ENCODE measurements at places on chromosomes 4 and X.

- no peak for DNase-seq
These were observed 11.6 kb downstream of the SH3BP2 start for GRCh38 chr4:2804449-2804972.

- DNase-seq = no peak
These were observed 325.7 kb upstream of the GIMD1 start for GRCh38 chr4:106694232-106694631.

DNA sequence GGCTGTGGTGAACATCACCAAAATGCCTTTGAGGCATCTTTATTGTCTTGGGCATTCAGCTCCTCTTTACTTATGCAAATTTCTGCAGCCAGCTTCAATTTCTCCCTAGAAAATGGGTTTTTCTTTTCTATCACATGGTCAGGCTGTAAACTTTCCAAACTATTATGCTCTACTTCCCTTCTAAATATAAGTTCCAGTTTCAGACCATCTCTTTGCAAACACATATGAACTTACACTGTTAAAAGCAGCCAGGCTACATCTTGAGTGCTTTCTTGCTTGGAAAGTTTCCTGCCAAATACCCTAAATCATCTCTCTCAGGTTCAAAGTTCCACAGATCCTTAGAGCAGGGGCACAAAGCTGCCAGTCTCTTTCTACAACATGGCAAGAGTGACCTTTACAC lies 13.2 kb downstream of the SCLT1 start:
- no peak for DNase-seq

- no peak for DNase-seq
These were observed 70.9 kb downstream of the CYTL1 start for GRCh38 chr4:4948370-4948769.

DNA sequence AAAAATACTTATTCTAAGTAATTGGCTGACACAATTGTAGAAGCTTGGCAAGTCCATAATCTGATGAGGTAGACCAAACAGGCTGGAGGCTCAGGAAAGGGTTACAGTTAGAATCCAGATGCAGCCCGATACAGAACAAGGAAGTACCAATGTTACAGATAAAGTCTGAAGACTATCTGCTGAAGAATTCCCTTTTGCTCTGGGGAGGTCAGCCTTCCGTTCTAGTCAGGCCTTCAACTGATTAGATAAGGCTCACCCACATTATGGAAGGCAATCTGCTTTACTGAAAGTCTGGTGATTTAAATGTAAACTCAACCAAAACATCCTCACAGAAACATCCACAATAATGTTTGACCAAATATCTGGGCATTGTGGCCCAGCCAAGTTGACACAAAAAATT lies 7.4 kb upstream of the DYNLT3 start:
- DNase-seq = no peak

DNA sequence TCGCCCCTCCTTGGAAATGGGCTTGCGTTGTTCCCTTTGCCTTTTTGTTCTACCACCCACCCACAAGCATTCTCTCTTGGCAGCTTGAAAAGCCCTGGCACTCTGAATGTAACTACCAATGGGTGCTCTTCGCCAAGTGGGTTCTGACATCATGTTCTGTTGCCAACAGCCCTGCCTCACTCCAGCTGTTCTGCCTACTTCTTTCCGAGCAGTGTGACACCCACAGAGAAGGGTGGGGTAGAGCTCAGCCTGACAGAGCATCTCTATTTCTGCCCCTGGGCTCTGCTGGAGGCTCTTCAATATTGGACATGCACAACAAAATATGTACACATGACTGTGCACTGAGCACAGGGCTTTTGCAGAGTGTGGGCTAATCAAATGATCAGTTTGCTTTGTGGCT lies 15.6 kb upstream of the EXOSC9 start:
- DNase-seq = no peak

GRCh38 chrX:71081330-71082123 lies 13.4 kb upstream of the SNX12 start:
- DNase-seq = no peak

GRCh38 chr4:161463436-161463835 lies 700.4 kb downstream of the FSTL5 start:
- DNase-seq = no peak

DNA sequence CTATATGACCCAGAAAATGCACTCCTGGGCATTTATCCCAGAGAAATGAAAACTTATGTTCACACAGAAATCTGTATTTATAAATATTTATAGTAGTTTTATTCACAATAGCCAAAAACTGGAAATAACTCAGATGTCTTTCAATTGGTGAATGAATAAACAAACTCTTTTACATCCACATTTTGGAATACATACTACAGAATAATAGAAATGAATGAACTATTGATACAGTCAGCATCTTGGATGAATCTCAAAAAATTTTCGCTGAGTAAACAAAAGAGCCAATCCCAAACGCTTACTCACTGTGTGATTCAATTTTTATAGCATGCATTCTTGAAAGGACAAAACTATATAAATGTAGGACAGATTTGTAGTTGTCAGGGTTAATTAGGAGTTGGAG lies 75.1 kb upstream of the HTR2C start:
- no peak for DNase-seq

DNA sequence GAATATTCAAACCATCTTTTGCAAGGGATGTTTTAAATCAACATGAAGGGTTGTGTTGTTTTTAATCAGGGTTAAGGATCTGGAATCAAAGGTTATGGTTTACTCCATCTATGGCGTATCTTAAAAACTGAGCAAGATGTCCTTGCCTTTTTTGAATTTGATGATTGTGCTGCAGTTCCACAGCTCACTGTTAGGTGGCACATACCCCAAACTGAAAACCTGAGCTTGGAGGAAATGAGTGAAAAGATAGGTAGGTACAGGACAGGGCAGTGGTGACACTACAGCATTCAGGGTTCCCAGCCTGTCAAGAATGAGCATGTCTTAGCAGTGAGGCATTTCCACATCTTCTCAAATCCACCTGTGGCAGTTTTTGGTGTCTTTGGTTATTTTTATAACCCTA lies 13.1 kb upstream of the EOLA1 start:
- DNase-seq = no peak

DNA sequence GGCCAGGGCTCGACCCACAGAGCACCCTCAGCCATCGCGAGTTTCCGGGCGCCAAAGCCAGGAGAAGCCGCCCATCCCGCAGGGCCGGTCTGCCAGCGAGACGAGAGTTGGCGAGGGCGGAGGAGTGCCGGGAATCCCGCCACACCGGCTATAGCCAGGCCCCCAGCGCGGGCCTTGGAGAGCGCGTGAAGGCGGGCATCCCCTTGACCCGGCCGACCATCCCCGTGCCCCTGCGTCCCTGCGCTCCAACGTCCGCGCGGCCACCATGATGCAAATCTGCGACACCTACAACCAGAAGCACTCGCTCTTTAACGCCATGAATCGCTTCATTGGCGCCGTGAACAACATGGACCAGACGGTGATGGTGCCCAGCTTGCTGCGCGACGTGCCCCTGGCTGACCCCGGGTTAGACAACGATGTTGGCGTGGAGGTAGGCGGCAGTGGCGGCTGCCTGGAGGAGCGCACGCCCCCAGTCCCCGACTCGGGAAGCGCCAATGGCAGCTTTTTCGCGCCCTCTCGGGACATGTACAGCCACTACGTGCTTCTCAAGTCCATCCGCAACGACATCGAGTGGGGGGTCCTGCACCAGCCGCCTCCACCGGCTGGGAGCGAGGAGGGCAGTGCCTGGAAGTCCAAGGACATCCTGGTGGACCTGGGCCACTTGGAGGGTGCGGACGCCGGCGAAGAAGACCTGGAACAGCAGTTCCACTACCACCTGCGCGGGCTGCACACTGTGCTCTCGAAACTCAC lies 3.6 kb downstream of the MID1IP1 start:
- no peak for DNase-seq

DNA sequence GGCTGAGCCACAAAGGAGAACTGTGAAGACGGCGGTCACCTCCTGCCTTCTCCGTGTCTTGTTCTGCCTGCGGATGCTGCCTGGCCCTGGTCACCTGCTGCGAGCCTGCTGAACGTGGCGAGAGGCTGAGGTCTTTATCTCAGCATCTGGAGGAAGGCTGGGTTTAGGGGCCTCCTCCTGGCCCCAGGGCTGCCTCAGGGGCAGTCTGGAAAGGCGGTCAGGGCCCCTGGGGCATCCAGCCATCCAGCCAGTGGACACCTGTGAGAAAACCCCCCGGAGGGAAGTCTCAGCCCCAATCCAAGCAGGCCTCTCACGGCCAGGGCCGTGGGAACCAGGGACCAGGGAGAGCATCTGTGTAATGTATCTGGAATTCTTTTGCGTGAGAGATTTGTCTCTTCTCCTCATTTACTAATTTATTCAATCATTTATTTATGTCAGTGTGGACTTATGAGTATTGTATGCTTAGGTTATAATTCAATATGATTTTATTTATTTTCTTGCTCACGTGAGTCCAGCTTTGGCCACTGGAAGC lies 11.3 kb downstream of the PDE6B start:
- DNase-seq = no peak

DNA sequence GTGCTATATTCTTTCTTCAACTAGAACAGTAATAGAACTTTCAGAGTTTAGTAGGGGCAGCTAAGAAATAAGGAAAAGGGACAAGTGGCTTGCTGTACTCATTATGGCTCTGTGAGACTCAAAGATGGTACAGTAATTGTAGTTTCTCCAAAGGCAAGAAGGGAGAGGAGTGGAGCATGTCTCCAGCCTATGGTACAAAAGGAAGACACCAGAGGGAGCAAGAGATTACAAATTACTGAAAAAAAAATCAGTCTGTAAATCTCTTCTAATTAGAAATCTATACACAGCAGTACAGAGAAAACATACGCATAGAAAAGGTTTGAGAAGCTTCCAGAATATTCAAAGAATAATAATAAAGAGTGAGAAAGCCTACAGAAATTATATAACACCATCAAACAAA lies 61.4 kb downstream of the KLHL4 start:
- no peak for DNase-seq

- no peak for DNase-seq
These were observed 70.3 kb upstream of the NDP start for GRCh38 chrX:44043496-44043895.

- DNase-seq = no peak
These were observed 8.5 kb upstream of the CCSER1 start for GRCh38 chr4:90118527-90119195.

GRCh38 chr4:88587306-88587705 lies 5.0 kb upstream of the HERC3 start:
- DNase-seq = no peak

DNA sequence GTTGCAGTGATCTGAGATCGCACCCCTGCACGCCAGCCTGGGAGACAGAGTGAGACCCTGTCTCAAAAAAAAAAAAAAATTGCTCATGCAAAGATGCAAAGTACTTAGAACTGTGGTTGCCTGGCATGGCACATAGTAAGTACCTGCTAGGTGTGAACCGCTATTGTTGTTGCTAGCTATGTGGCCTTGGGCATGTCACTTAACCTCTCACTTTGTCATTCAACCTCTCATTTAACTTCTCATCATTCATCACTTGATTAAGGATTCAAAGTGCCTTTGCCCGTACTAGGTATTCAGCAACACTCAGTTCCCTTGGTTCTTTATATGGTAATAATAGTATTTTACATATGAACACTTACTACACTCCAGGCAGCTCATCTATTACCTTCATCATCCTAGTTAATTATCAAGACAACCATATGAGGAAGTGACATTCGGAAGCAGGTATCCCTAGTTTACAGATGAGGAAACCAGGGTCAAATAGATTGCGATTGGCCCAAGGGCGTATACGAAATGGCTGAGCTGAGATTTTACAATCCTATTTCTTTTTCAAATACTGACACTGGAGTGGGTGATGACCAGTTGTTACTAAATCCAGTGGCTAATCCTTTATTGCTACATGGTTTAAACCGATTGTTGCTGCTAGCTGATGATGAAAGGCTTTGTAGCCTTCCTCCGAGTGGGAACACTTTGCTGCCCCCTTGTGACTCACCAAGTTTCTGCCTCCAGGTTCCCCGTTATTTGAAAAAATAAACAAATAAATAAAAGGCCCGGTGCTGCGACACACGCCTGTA lies 28.8 kb upstream of the SOWAHD start:
- peak; percentile 17 for DNase-seq

DNA sequence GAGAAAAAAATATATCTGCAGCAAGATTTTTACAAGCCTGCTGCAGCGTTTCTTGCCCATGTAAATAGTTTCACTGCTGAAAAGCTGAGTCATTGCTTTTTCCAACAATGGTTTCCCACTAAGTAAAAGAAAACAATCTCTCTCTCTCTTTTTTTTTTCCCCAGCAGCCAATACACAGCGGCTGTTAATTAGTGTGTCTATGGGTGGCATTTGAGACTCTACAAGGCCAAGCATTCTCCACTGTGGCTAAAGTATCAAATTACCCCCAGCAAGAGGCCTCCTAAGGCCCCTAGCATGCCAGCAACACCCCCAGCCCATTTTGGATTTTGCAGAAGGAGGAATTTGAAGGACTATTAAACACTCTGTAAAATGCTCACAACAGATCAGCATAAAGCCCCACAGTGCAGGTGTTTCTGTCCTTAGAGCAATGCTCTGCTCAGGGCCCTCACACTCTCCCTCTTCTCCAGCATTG lies 837.4 kb downstream of the TRIML1 start:
- peak; percentile 88 for DNase-seq

DNA sequence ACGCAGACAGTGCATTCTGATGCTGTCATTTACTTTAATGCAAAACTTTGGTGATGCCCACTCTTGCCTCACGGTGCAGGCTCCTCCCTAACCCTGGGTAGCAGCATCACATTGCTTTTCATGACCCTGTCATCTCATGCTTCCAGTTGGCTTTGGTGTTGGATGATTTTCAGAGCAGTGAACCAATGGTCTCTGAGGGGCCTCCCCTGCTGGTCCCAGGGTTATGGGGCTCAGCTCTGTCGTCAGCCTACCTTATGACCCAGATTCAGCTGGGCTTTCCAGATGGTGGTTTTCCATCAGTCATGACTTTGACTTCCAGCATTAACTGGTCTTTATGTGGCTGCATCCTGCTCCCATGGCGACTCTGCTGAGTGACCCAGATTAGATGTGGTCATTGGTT lies 56.0 kb downstream of the NOP14 start:
- no peak for DNase-seq

GRCh38 chrX:135489542-135489941 lies 30.9 kb upstream of the INTS6L start:
- DNase-seq = no peak

DNA sequence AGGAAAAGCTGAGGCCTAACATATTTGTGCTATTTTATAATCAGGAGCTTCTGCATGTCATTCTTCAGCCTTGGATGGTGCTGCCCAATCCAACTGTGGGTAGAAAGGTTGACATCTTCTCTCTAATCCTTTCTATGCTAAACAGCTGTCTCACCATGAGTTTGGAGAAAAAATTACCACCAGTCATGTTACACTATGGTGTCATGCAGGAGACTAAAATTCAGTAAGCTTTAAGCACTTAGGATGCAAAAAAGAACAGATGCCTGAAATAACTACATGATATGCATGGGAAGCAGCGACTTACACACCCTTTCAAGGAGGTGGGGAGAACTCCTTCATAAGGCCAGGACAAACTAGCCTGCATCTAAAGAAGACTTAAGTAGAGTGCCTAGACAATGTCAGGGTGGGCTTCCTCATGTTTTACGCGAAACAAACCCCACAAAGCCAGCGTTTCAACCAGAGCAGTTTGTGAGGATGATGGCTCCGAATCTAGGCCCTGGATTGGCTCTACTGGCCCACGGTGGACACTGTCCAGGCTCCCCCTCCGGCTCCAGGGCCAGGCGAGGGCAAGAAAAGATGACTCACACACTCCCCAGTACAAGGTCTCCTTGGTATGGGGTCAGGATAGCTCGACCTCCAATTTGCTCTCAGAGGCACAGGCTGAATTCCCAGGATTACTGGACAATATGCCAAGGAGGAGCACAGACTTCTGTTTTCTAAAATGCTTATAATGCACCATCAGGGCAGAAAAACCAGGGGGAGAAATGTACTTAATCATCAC lies 45.1 kb downstream of the STX18 start:
- DNase-seq = no peak

GRCh38 chr4:136643416-136643815 lies 888.9 kb downstream of the PCDH18 start:
- no peak for DNase-seq
